ENCODE measurements at places on chromosomes 13 and 19.

DNA sequence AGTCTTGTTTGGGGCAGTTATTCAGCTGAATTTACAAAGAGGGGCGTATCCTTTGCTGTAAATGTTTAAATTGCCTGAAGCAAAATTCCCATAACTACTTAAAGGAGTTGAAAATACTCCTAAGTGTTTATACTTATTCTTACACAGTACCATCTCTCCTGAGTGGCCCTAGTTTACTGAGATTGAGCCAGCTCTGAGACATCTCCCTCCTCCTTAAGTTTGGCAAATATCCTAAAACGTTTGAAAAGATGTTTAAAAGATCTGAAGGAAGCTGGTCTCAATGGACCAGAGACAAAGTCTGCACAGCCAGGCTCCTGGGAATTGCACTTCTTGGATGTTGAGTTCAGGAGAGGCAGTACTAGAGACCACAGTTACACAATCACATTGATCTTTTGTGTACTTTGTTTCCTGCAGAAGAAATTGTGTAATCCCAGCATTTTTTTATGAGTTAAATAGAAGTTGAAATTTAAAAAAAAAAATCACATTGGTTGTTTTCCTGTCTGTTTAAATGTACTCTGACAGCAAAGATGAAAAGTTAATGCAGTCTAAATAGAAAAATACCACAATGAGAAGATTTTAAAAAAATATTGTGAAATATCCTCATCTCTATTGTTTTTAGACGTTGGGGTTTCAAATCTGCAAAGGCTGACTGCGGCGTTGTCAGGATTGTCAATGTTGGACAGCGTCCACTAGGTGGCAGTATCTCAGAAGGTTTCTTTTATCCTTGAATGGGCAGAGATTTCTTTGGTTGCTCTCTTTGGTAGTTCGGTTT, 20.7 kb downstream of the TNFSF11 start:
- peak; percentile 21 for DNase-seq

GRCh38 chr13:77915686-77916085, 2.9 kb downstream of the EDNRB start:
- DNase-seq: no peak

- no peak for DNase-seq
These were observed 720 bp downstream of the FARP1 start for GRCh38 chr13:98143601-98144026.

- no peak for DNase-seq
These were observed 2655.7 kb upstream of the PCDH20 start for GRCh38 chr13:64071352-64071751.

DNA sequence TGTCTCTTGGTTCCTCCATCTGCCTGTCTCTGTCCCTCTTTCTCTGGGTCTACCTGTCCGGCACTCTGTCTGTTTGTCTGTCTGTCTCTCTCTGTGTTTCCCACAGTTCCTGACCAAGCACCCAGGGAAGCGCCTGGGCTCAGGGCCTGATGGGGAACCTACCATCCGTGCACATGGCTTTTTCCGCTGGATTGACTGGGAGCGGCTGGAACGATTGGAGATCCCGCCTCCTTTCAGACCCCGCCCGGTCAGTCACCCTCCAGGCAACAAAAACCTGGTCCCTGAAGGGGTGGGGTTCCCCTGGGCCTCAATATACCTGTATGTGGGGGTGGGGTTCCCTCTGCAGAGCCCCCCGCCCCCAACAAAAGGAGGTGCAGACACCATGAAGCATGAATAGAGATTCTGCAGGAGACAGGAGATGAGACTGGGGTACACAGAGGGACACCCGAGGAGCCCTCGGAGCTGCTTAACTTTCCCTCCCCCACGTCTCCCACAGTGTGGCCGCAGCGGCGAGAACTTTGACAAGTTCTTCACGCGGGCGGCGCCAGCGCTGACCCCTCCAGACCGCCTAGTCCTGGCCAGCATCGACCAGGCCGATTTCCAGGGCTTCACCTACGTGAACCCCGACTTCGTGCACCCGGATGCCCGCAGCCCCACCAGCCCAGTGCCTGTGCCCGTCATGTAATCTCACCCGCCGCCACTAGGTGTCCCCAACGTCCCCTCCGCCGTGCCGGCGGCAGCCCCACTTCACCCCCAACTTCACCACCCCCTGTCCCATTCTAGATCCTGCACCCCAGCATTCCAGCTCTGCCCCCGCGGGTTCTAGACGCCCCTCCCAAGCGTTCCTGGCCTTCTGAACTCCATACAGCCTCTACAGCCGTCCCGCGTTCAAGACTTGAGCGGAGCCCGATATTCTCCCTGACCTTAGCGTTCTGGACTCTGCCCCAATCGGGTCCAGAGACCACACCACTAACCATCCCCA, 2.6 kb upstream of the CACNG7 start:
- peak; percentile 34 for DNase-seq

- DNase-seq: no peak
These were observed 83.1 kb downstream of the B3GLCT start for GRCh38 chr13:31282741-31283455.

GRCh38 chr19:50050406-50051227, 24.8 kb downstream of the ZNF473 start:
- peak; percentile 67 for DNase-seq

DNA sequence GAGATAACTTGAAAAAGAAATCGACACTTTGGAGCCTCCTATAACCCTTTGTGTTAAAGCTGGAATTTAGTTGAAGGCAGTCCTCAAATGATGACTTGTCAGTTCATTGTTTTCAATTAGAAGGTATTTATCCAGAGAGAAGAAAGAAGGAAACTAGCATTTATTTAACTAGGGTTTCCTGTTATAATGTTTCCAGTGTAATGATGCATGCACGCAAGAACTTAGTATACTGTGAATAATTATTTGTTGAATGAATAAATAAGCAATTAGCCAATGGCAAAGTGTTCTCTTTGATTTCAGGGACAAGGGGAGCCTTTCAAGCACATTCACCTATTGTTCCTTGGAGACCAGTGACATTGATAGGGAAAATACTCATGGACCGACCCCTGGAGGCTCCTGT, 307.4 kb downstream of the KLF5 start:
- DNase-seq: no peak

GRCh38 chr19:50705422-50706019, 14.1 kb downstream of the SHANK1 start:
- DNase-seq: no peak

DNA sequence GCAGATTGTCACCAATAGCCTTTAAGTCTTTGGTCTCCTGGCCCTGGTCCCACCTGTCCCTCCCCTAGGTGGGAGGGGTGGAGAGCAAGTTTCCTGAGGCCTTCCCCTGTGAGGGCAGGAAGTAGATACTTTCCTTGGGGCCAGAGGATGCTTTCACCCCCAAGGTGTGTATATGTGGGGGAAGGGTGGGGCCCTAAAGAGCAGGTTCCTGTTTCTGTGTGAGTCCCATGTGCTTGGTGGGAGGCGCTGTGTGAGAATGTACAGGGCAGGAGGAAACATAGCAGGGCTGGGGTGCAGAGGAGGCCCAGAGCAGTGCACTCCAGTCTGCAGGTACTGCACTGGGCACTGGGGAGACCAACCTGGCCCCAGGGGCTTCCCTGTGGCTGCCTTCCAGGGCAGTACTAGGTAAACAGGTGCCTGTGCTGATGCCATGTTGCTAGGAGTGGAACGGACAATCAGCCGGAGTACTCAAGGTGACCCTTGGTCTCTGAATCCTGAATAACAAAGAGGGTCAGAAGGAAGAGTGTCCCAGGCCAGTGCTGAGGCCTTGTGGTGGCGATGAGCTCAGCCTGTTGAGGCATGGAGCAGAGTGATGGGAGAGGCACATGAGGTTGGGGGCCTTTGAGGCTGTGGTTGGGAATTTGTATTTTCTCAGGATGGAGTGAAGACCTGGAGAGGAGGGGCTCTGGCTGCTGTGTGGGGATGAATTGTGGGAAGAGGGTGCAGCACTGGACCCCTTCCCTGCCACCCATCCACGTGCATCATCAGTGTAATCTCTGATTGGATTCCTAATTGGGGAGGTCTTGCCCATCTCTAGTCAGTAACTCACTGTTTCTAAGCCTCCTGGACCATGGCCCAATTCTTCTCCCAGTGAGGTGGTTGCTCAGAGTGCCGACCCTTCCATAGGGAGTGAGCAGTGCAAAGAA, 5.1 kb downstream of the EGLN2 start:
- DNase-seq: no peak

- no peak for DNase-seq
These were observed 665.7 kb upstream of the GPC6 start for GRCh38 chr13:92560883-92561282.

GRCh38 chr19:38635483-38636399, 11.7 kb upstream of the ACTN4 start:
- DNase-seq: no peak

DNA sequence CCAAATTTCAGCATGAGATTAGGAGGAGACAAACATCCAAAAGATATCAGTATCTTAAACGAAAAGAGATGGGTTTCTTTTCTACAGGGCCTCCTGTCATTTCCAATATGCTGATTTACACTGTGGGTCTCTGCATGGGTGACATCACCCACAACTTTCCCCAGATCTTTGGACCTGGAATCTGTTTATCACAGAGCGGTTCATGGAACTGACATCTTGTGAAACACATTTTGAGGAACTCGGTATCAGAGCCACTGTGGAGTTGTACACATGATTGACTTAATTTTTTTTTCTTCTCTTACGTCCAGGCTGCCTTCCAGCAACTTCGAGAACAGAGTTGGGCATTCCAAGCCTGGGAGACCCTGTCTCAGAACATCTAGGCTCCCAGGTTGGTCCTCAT, 80.2 kb upstream of the SERP2 start:
- no peak for DNase-seq

- DNase-seq: no peak
These were observed 4.4 kb upstream of the INTS6 start for GRCh38 chr13:51457086-51457815.

DNA sequence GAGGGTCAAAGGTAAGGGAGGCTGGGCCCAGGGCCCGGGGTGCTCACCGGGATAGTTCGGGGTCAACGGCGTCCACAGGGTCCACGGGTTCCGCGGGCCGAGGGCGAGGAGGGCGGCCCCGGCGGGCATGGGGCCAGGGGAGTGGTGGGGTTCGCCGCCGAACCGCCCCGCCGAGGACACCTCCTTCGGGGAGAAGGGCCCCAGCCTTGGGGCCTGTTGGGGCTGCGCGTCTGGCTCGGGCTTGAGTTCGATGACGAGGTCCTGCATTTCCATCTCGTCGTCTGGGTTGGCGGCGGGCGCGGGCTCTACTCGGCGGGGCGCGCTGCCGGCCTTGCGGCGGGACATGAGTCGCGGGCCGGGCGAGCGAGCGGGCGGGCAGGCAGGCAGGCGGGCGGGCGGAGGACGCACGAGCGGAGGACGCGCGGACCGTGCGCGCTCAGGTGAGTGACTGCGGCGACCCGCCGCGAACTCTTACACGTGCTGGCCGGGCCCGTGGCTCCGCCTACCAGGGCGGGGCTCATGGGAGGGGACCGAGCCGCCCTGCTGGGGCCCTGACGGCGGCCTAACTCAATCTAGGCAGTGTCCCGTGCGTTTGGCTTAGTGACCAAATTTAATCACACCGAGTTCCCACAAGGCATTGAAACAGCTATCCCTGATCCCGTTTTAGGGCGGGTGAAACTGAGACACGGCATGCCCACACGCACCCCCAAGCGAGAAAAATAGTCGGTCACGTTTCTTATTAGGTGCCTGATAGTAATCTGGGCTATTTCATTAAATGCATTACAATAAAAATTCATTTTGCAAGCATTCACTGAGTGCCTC, at the start of gene ZNF296:
Gene ZNF296 (minus strand): TSS at position 450 of the 822 bp plus-strand sequence. CDS start 105 bp downstream, at position 345.
- peak; percentile 52 for DNase-seq

GRCh38 chr13:99873832-99874430, 97.6 kb downstream of the ZIC5 start:
- no peak for DNase-seq

- peak; percentile 55 for DNase-seq
These were observed 4.1 kb upstream of the CD79A start for GRCh38 chr19:41872775-41873647.

- no peak for DNase-seq
These were observed 838 bp upstream of the MYADM start for GRCh38 chr19:53866865-53867224.

- DNase-seq: no peak
These were observed 9.6 kb downstream of the PLIN4 start for GRCh38 chr19:4508698-4509097.

DNA sequence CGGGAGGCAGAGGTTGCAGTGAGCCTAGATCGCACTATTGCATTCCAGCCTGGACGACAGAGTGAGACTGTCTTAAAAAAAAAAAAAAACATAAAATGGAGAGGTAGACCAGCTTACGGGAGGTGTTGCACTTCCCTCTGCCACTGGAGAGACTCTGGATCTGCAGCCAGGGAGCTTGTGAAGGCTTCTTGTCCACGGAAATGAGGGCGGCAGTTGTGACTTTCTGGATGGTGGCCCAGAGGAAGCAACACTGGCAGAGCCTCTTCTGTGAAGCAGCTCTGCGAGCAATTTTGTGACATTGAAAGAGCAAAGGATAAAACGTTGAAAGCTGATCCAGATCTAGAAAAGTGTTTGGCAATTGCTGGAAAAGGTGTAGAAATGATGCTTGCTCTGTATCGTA, 10.4 kb downstream of the SPINT2 start:
- no peak for DNase-seq

DNA sequence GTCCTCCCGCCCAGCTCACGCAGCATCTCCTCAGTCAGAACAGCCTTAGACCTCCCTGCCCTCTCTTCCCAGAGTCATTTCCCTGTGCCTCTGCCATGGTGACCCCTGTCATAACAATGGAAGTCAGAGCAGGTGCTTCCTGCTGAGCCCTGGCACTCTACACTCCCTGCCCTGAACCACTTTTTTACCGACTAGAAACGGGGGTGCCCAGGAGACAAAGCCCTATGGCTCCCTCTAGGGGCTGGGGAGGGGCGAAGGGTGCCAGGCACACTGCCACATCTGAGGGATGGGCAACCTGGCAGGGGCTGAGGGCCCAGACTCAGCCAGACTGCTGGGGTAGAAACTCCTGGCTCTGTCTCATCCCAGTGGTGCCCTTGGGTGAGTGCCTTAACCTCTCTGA, 16.4 kb downstream of the ZNF574 start:
- no peak for DNase-seq

GRCh38 chr13:93304134-93304533, 77.5 kb downstream of the GPC6 start:
- DNase-seq: no peak

- DNase-seq: no peak
These were observed 1.8 kb downstream of the HDGFL2 start for GRCh38 chr19:4473763-4474513.

GRCh38 chr13:66273011-66273410, 957.1 kb downstream of the PCDH9 start:
- DNase-seq: no peak
